Effector memory CD8-positive, alpha-beta T cell (primary cell): ENCODE measurements at places on chromosomes 13 and 19.

GRCh38 chr13:32428581-32429432 is 877 bp upstream of the N4BP2L1 start:
- no peak for DNase-seq

DNA sequence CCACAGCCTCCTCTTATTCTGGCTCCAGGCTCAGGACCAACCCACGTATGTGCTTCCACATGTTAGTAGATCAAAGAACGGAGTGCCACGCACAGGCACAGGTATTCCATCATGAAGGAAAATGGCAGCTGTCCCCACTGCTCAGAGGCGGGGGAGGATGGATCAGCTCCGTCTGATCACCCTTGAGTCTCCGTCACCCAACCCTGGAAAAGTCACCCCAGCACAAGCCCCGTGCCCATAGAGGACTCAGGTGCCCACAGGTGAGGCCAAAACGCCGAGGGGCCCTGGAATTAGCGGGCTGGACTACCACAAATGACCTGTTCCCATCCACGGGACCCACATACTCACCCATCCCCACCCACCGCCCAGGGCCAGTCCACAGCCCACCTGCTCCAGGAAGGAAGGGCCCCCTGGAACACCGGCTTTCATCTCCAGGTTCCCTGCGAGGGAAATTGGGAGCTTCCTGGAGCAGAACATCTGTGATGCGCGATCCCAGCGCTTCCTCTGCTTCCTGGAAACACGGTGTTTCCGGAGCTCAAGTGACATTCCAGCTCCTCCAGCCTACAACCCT is 120.5 kb upstream of the SPACA7 start:
- no peak for DNase-seq

DNA sequence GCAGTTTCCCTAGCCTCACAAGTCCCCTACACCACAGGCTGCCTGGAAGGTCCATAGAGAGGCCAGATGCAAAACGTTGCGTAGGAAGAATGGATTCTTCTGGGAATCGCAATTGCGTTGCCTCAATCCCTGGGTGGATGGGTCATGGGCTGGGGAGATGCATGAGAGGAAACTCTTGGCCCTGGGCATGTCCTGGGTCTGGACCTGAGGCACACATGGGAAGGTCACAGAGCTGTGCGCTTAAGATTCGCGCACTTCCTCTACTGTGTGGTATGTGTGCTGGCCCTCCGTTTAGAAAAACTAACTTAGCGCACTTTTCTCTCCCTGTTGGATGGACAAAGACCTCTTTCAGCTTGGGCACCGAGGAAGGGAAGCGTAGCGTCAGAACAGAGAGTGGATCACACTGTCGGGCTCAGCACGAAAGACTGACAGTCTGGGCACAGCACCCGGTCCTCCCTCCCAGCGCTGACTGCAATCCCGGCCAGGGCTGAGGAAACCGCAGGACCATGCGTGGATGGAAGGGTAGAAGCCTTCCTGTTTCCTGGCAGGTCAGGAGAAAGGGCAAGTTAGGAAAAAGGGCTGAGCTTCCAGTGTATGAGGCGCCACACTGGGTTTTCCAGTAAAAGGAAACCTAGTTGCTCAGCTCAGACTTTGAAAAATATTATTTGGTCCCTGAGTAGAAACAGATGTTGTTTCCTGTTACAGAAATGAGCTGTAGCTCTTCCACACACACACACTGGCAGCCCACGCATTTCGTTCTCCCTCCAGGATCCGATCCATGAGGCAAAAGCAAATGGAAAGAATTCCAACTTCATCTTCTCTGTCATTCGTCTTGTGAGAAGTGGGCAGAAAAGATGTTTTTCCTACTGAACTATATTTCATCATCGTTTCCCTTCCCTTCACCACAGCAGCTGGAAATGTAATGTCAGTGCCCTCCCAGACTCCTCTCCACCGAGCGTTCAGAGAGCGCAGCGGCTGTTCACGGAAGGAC is 86.0 kb downstream of the ING1 start:
- DNase-seq, result no peak

DNA sequence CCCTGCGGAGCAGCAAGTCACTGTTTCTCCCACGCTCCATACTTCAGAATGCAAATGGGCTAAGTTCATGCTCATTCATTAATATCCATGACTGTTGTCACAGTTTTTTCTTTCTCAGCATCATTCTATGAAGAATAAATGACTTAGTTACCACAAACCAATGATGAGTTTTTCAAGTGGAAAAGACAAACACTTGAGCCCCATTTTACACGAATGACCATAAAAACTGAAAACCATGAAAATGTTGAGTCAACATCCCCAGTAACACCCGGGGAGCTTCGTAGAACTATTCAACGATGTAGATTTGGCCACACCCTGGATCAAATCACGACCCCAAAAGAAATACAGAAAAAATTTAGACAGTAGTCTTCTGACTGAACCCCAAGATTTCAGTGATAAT is 99.8 kb upstream of the GJB6 start:
- no peak for DNase-seq

DNA sequence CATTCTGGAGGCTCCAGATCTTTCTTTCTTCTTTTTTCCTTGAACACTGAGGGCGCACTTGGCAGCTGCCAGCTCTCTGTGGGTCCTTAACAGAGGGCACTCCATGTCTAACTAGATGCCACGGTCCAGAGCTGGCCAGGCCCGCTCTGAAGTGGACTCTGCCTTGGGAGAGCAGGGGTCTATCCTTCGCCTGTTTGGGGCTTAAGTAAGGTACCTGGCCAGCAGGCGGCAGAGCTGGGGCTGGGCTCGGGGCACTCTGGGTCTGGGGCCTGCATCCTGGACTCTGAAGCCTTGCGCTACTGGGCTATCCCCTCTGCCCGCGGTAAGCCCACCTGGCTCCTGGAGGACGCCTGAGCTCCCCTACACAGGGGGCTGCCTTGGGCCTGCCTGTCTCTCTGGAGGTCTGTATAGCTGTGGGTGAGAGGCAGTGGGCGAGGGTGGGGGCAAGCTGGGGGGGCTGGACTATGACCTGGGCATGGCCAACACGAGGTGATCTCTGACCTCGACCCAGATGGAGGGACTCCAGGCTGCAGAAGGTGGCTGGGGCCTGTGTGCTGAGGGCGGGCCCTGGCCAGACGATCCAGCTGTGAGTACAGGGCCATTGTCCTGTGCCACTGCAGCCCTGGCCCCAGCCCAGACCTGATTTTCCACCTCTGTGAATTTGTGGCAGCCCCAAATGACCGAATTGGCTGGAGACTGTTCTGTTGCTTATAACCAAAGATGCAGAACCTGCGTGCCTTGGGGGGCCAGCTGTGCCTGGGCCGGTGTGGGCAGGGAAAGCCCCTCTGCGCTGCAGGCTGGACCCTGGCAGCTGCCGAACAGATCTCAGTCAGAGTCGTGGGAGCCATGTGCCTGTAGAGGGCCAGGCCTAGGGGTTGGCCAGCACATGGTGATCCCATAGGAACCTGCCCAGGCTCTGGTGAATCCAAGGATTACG is 26.5 kb downstream of the CEBPG start:
- no peak for DNase-seq

DNA sequence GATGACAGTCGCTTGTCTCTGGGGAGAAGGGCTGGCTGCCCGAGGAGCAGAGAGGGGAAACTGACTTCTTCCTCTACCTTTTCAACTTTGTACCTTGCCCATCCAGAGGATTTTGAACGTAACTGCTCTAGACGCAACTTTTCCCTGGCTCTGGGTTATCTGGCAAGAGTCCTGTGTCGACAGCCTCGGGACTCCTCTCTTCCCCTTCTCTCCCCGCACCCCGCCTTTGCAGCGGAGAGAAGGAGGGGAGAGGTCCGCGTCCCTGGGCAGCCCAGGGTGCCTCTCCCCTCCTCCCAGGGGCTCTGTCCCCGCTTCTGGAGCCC is 574 bp downstream of the SH3GL1 start:
- no peak for DNase-seq

DNA sequence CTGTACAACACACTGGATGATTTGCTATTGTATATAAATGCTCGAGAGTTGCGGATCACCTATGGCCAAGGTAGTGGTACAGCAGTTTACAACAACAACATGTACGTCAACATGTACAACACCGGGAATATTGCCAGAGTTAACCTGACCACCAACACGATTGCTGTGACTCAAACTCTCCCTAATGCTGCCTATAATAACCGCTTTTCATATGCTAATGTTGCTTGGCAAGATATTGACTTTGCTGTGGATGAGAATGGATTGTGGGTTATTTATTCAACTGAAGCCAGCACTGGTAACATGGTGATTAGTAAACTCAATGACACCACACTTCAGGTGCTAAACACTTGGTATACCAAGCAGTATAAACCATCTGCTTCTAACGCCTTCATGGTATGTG is 21.5 kb downstream of the OLFM4 start:
- no peak for DNase-seq

GRCh38 chr19:46634656-46635218 is 1.3 kb downstream of the GNG8 start:
- no peak for DNase-seq

GRCh38 chr19:6056801-6057650 is 53.3 kb downstream of the RFX2 start:
- DNase-seq, result no peak

GRCh38 chr19:27740396-27740795 is 1472.6 kb downstream of the UQCRFS1 start:
- no peak for DNase-seq
